Endothelial cell of umbilical vein (primary cell): ENCODE measurements at places on chromosomes 2 and 18. TPM values are rescaled to one million over a fixed set of nuclear protein-coding genes. Genes with fewer than 3 reads are reported as not detected.

- no peak for DNase-seq
Observed at GRCh38 chr18:63895190-63895589, 7.7 kb downstream of the SERPINB2 start.

- DNase-seq: no peak
Observed at GRCh38 chr2:63613391-63613901, 24.7 kb downstream of the MDH1 start.

The DHRS9 gene
- total RNA-seq: 0.32 TPM in 1 of 2 replicates, not detected in the other

- DNase-seq: no peak
Observed at GRCh38 chr2:104929663-104930062, 75.7 kb downstream of the POU3F3 start.

The GULP1 gene
- total RNA-seq: 43.0 and 53.8 TPM in 2 replicates

- DNase-seq: no peak
Observed at GRCh38 chr2:65436824-65437221, 4.4 kb upstream of the SPRED2 start.

The RAB17 gene
- 0.55 and 0.77 TPM in 2 replicates for total RNA-seq

GRCh38 chr18:57258131-57258777, 94.1 kb upstream of the ST8SIA3 start:
- DNase-seq: no peak

GRCh38 chr2:170505631-170506275, 209.4 kb upstream of the SP5 start:
- peak; percentile 62 for DNase-seq

DNA sequence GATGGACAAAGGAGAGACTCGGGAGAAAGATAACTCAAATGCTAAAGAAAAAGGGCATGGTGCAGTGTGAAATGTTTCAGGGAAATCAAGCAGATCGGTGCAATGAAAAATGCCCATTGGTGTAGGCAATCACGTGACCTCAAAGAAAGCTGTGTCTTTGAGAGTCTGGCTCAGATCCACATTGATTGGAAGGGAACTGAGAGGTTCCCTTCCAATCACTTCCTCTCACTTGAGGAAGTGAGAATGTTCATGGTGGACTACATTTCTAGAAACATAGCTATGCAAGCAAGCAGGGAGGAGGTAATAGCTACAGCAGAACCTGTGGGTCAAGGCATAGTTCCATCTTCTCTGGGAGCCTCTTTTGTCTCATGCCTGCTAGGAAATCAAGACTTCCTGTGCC, 187.4 kb downstream of the LPIN1 start:
- no peak for DNase-seq

GRCh38 chr18:31825772-31826171, 65.1 kb upstream of the SLC25A52 start:
- DNase-seq: no peak

- DNase-seq: no peak
Observed at GRCh38 chr2:236337465-236338325, 73.5 kb upstream of the ASB18 start.

The FTCDNL1 gene
- 0.27 and 0.65 TPM in 2 replicates for total RNA-seq

The ABCB11 gene
- total RNA-seq: 0.44 and 0.58 TPM in 2 replicates

The MC2R gene
- total RNA-seq: not detected in 2 replicates

The MXD1 gene
- 10.6 and 11.7 TPM in 2 replicates for total RNA-seq

DNA sequence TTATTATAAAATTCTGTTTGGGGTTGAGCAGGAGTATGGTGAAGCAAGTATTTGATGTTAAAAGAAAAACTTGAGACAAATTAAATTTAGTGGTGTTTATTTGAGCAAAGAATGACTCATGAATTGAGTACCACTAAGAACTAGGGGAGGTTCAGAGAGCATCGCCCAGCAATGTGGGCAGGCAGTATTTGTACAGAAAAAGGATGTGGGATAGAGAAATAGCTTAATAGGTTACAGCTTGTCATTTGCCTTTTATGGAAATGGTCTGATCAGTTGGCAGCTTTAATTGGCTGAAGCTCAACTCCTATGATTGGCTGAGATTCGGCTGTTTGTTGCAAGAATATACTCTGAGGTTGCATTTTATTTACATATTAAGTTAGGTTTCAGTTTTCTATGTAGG, 68.2 kb downstream of the LRATD1 start:
- no peak for DNase-seq

DNA sequence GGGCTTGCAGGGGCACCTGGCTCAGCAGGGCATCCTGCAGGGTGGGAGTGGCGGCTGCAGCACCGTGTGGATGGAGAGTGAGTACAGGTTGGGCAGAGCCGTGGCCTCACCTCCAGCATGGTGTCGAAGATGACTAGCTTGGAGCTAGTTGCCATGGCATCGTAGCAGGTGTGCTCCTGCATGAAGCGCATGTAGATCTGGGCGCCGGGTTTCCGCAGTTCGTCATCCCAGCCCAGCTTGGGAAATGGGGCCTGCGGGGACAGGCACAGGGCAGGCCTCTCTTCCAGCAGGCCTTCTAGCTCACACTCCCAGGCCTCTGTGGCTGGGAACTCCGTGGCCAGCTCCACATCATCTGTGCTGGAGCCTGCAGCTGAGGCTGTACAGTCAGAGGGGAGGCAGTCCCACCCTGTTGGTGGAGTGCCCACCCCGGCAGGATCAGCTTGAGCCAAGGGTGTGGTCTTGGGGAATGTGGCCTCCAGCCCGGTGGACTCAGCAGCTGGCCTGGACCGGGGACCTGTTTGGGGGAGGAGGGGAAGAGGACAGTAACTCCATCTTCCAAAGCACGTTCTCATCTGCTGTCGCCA, 1.6 kb downstream of the PRKAG3 start:
- DNase-seq: no peak

- no peak for DNase-seq
Observed at GRCh38 chr2:8599421-8600242, 82.2 kb upstream of the ID2 start.

GRCh38 chr2:39121523-39122063, 742 bp upstream of the SOS1 start:
- no peak for DNase-seq

GRCh38 chr18:11872479-11873136, 21.4 kb downstream of the CHMP1B start:
- DNase-seq: peak; percentile 12

GRCh38 chr18:54852780-54853675, 24.8 kb downstream of the RAB27B start:
- DNase-seq: peak; percentile 33

The UGT1A3 gene
- not detected in 2 replicates for total RNA-seq

- no peak for DNase-seq
Observed at GRCh38 chr2:238971318-238972145, 123.6 kb downstream of the TWIST2 start.

- no peak for DNase-seq
Observed at GRCh38 chr2:215866606-215867005, 146.7 kb downstream of the MREG start.

- peak; percentile 77 for DNase-seq
Observed at GRCh38 chr2:36785179-36785795, 88.8 kb downstream of the VIT start.

The ARHGEF4 gene
- total RNA-seq: not detected in 2 replicates

DNA sequence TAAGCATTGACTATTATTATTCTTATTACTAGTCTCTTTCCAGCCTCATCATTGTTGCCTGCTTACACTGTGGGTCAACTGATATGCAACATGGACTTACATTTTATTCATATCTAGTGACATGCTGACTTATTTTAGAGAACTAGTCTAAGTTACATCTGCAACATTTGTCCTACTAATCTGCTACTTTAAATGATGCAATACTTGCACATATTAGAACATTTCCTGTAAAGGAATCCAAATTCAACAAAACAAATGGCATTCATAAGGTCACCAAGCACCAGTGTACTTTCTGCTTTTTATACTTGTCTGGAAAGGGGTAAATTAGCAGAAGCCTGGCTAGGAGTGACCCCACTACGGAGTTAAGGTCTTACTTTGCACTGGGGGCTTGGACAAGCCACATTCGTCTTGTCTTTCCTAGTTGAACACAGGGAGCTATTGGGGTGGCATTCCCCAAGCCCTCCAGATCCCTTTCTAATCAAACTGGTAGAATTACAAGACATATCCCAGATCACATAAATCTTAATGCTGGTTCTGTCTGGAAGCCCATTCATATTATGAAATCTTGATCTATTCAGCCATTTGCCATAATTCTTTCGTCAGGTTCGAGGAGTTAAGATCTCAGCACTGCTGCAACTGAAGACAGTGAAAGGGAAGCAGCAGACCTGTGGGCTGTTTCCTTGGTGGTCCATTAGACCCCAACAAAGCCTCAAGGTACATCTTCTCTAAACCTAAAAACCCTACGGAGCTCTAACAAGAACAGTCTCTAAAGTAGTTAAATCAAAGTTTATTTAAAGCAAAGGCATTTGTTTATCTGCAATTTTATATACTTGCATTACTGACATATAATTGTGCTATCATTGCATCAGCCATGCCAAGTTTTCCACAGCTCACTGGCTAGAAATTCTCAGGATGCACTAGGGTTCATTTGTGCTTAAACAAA, 49.9 kb upstream of the RTN4 start:
- DNase-seq: peak; percentile 87

GRCh38 chr2:127626175-127626574, 19.8 kb upstream of the GPR17 start:
- DNase-seq: no peak

DNA sequence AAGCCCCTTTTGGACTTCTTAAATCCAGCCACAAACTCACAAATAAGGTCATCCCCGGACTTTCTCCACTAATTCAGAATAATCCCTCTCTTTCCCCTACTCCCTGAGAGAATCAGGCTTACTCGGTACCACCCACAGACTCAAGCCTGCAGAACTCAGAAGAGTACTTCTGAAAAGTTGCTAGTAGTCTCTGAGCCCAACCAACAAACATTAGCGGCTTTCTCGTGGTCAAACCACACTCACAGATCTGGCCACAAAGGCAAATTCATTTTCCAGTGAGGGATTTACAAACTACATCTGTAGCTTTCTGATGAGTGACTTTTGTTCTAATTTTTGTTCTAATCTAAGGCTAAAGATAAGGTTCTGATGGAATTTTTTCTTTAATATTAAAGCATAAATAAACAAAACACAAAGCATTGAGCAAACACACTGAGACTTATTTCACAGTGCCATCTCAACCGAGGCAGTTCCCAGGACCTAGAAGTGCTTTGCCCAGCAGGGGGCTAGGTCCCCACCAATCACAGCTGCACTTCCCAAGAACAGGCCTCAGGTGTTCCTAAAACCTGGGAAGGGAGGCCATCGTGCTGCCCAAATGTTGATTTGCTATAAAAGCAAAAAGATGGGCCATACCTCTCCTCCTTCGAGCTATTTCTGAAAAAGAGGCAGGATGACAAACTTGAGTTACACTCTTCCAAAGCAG, 110.7 kb downstream of the COLEC12 start:
- no peak for DNase-seq

- no peak for DNase-seq
Observed at GRCh38 chr2:86788165-86788564, 2.5 kb downstream of the CD8A start.

DNA sequence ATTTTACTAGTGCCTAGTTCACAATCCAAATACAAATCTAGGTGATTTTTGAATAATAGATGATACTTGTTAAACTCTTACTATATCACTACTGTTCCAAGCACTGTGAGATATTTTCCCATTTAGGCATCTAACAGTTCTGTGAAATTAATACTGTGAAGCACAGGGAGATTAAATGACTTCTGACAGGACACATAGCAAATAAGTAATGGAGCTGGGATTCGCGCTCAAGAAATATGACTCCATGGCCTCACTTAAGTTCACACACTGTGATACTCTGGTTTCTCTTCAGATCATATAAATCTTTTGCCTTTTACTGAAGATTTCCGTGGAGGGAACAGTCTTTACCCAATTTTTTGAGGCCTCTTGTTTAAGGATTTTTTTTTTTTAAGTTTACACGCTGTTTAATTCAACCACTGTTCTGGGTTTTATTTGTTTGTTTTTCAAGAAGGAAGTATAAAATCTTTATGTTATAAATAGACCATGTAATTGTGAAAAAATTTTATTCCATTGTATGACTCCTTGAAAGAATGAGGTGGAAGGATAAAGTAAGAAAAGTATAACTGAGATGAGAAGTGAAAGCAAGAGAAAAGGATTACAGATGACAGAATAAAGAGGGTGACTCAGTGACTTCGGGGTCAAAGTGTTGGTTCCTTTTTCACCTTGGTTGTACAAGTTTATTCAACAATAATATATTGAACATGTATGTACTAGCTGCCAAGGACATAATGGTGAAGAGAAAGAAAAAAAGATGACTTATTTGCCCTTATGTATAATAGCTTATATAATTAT, 30.2 kb downstream of the RBM45 start:
- DNase-seq: no peak

DNA sequence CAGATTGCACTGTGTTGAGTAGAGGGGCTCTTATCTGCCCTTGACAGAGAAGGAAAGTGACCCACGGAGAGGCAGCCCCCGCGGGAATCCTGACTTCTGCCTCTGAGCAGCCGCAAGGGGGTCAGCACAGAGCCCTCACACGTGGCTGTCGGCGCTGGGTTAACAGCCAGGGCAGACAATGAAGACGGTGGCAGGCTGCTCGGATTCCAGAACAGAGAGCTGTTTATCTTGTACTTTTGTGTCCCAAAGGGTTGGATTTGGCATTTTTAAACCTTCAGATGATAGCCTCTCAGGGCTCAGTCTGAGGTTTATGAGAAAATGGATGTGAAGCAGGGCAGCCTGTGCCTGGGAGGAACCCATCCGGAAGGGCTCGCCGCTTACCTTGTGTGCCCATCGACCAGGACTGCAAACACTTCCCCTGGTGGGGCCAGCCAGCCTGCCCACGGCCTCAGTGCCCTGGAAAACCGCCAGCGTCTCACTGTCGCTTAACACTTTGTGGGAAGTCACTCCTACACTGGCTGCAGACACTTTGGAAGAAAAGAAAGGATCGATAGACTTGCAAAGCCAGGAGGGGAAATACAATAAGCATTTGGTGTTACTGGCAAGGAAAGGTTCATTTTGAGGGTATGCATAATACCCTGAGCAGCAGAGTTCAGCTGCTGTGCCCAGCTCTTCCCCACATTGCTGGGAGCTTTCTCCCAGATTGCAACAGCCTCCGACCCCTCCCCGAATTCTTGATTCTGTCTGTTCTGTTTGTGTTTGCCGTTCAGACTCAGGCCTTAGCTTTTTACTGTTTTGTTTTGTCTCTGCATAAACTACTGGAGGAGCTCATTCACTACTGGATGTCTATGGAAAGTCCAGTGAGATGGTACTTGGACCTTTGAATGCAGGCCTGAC, 325.3 kb upstream of the MYT1L start:
- DNase-seq: no peak

DNA sequence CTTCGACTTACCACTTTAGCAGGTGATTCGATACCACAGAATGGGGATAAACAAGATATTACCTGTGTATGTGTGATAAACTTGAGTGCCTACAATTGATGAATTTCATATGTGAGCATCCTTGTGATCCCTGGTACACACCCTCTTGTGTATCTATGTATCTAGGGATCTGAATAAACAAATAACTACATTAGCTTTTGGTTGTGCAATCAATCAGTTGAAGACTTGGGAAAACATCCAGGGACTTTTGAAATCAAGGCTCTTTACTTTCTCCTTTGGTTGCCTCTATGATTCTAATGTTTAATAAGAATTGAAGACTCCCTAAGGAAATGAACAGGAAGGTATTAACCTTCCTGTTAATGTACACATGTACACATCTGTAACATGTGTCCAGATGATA, 97.3 kb upstream of the DCC start:
- DNase-seq: no peak
